Brain pericyte (primary cell): ENCODE measurements at places on chromosomes 12 and 14.
A peak's percentile ranks its signal among the peaks of the same experiment; 100 is the strongest.

GRCh38 chr12:75116646-75117198, 92.9 kb downstream of the KCNC2 start:
- DNase-seq, result no peak

GRCh38 chr14:63893701-63894458, 41.1 kb downstream of the SYNE2 start:
- peak; percentile 32 for DNase-seq

DNA sequence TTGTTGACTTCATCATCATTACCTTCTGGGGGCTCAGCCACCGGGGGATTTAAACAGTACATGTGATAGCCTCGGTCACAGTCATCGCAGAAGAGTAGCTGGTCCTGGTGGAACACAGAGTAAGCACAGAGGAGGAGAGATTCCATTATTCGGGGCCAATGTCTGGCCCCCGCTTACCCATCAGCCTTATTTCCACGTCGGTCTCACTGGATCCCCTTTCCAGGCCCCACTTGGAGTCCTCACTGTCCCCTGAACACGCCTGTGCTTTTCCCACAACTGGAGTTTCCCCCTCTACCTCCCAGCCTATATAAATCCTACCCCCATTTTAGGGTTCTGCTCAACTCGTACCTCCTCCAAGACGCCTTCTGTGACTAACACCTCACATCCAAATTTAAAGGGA, 274.0 kb downstream of the DPF3 start:
- no peak for DNase-seq

DNA sequence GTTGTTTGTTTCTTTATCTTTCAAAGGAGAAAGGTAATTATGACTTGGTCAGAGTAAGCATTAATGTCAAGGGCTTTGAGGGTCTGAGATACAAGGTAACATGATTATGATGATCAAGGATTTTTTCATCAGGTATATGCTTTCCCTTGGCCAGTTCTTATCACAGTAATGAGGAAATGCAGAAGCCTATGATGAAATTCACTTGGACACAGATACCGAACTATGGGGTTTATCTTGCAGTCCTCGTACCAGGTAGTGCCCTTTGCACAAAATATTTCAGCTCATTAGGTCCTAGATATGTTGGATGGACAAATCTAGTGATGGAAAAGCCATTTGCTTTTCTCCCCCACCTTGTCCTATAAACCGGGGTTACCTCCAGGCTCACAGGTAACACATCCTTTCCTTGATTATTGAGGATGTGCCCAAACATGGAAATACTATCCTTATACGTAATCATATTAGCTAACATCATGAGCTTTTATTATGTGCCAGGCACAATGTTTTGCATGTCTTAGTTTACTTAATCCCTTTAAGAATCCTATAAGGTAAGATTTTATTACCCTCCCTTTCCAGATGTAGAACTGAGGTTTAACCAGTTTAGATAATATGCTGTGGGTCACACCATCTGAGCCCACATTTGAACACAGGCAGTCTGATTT, 7.0 kb upstream of the RASSF3 start:
- DNase-seq, result no peak

GRCh38 chr12:2288471-2288870, 235.7 kb downstream of the CACNA1C start:
- no peak for DNase-seq

GRCh38 chr14:93160353-93160801, 24.3 kb downstream of the MOAP1 start:
- DNase-seq, result no peak

GRCh38 chr14:83894568-83894967, 1635.4 kb upstream of the FLRT2 start:
- no peak for DNase-seq

- DNase-seq, result no peak
These were observed 86.1 kb downstream of the MYF5 start for GRCh38 chr12:80802652-80803400.

- DNase-seq, result no peak
These were observed 51.4 kb downstream of the RFX4 start for GRCh38 chr12:106634206-106634605.

DNA sequence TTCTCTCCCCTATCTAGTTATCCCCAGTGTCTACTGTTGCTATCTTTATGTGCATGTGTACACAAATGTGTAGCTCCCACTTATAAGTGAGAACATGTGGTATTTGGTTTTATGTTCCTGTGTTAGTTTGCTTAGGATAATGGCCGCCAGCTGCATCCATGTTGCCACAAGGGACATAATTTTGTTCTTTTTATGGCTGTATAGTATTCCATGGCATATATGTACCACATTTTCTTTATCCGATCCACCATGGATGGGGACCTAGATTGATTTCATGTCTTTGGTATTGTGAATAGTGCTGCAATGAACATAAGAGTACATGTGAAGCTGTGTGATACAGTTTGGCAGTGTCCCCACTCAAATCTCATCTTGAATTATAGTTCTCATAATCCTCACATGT, 218.1 kb downstream of the KSR2 start:
- DNase-seq, result no peak

DNA sequence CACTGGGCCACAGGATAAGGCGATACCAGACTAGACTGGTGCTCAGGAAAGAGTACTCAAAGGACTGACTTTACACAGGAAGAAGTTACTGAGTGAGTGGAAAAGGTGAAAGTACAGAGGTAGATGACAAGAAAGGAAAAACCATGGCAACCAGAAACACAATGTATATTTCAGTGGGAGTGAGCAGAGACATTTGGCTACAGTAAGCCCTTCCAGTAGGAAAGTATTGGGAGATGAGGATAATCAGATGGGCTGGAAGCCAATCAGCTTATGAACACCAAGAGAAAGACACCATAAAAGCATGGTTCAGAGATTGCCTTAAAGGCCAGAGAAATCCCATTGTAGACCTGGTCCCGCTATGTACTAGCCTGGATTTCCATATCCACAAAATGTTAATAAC, 51.6 kb downstream of the TMTC1 start:
- no peak for DNase-seq

- no peak for DNase-seq
These were observed 255.0 kb downstream of the AKAP6 start for GRCh38 chr14:32584079-32584478.

GRCh38 chr12:8127138-8127537, 3.7 kb downstream of the CLEC4A start:
- DNase-seq, result no peak

DNA sequence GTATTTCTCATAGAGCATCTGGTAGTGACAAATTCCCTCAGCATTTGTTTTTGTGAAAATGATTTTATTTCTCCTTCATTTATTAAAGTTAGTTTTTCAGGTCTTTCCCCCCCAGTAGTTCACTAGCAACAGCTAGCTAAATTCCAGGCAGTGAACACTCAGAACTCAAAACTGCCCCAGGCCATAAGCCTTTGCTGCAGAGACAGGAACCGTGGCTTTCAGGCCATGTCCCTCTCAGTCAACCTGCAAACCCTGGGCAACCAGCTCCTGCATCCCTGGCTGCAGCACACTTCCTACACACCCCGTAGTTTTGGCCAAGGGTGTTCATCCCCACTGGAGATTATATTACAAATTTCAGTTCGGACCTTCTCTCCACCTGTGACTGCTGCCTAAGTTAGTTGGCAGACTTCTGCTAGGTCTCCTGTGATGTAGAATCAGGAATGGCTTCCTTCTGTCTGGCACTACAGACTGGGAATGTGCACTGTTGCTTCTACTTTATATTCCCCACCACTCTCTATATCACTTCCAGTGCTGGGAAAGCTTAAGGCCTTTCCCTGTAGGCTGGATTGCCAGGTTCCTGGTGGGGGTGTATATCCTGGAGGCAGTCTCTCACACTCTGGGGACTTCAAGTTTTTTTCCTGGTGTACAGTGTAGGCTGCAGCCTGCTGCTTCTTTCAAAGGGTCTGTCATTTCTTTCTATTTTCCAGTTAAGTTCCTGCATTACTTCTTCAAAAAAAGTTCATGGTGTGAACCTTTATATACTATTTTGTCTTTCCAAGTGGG, 924.4 kb upstream of the LRFN5 start:
- no peak for DNase-seq

DNA sequence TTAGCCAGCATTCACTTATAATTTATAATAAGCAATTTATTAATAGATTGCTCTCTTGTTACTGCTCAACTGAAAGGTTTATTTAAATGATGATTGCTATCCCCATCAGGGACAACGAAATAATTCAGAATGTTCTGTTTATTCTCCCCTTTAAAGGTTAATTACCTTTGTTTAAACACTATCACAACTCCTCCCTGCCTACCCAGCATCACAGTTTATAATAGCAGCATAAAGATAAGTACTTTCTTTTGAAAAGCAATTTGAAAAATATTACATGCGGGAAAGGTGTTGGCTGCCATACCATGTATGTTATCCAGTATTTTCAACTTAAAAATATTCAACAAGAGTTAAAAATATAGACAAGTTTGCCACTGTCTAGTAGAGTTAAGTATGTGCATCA, 30.6 kb downstream of the SCAF11 start:
- no peak for DNase-seq

DNA sequence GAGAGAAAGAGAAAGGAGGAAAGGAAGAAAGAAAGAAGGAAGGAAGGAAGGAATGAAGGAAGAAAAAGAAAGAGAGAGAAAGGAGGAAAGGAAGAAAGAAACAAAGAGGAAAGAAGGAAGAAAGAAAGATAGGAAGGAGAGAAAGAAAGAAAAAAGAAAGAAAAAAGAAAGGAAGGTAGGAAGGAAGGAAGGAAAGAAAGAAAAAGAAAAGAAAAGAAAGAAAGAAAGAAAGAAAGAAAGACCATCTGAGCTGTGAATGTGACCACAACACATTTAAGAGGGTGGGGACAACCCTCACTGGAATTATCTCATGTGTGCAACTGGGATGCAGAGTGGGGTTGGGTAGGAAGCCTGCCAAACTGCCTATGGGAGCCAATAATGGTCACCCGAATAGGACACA, 36.0 kb upstream of the BATF start:
- DNase-seq, result no peak

GRCh38 chr12:122421821-122422729, at the start of gene CLIP1:
TSS of gene CLIP1 (minus strand) at chr12:122422669. CDS start at chr12:122380452, 42,217 bp downstream.
- DNase-seq, result no peak

DNA sequence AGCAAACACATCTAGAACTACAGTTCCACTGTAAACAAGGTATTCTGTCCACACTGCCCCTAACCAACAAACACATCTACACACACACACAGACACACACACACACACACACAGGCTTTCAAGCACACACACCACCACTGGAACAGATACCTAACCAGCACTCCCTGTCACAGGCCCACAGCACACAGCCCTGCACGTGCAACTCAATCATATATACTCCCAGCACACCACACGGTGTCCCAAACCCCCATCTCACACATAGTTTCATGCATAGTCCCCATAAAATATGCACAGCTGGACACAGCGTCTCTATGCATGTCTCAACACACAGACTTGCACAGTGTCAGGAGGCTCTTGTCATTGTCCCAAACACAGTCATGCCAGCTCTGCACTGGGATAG, 27.6 kb downstream of the KRT8 start:
- no peak for DNase-seq

DNA sequence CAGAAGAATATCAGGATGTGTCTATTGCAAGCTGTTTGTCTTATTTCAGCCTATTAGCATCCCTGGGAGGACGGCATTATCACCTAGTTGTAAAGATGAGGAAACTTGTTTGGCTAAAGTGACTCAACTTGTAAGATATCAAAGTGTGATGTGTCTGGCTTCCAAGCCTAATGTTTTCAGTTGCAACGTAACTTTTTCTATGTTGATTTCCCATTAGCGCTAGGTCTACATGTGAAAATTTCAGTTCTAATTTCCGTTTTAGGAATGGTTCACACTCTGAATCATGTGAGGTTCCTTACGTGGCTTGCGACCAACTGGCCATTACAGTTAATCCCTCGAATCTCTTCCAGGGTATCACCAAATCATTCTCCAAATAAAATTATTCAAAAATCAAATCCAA, 58.0 kb downstream of the LLPH start:
- no peak for DNase-seq

- DNase-seq, result no peak
These were observed 66.4 kb upstream of the DCN start for GRCh38 chr12:91249054-91249453.

- DNase-seq, result no peak
These were observed 544.2 kb downstream of the ETNK1 start for GRCh38 chr12:23169012-23169695.

GRCh38 chr12:52349196-52349595, 18.1 kb downstream of the KRT85 start:
- no peak for DNase-seq

- DNase-seq, result no peak
These were observed 30.0 kb upstream of the ANP32D start for GRCh38 chr12:48442179-48442847.

GRCh38 chr12:119715268-119715620, 47.3 kb downstream of the PRKAB1 start:
- DNase-seq, result no peak

DNA sequence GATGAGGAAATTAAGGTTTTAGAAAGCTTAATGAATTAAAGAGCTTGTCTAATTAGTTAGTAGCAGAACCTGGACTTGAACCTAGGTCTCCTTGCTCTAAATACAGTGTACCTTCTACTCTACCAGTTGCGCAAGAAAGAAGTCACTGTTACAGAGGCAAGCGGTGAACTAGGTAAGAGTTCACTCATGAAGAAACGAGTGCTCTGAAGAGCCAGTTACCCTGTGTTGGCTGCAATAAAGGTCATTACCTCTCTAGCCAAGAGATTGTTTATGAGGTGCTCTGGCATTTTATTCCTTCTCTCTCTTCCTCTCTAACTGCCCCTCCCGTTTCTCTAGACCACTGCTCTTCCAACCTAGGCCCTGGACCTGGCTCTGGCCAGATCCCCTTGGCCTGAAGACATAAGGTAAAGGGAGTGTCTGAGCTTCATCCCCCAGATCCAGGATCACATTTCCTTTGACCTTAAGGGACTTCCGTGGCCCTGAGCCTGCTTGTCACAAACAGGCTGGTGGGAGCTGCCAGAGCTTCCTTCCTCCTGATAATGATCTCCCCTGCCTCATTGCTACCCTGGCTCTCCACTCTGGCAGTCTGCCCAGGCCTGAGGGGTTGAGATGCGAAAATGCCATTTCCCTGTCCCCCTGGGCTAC, 1.9 kb downstream of the RNASE7 start:
- no peak for DNase-seq

DNA sequence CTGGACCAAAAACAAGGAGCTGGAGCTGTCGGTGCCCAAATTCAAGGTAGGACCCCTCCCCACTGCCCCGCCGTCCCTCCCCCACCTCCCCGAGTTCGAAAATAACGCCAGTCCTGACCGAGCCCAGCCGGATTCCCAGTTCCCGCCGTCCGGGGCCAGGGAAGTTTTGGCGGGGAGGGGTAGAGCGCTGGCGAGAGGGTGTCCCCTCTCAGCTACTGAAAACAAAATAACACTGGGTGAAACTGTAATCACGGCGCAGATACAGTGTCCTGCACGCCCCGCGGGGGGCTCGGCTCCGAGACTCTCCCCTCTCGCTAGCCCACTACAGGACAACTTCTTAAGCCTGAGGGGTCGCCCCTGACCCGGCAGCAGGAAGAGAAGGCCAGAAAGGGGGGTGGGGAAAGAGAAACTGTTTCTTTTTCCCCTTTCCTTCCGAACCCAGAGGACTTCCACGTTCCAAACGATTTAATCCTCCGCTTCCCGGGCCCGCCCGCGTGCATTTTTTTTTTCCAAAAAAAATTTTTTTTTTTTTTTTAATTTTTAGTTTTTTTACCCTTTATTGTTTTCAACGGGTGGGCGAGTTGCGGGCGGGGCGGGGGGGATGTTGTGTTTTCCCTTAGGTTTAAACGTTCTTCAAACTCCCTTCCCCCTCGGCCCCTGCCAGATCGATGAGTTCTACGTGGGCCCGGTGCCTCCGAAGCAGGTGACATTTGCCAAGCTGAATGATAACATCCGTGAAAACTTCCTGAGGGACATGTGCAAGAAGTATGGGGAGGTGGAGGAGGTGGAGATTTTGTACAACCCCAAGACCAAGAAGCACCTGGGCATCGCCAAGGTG, 1.6 kb downstream of the SETD1B start:
- DNase-seq, result no peak
